ENCODE measurements at places on chromosomes 1 and 21. TPM values are rescaled to one million over a fixed set of nuclear protein-coding genes. Genes with fewer than 3 reads are reported as not detected.

Gene ACTN2
- 0.28 TPM for total RNA-seq

Gene NHLH2
- not detected for total RNA-seq

Gene HUNK
- 0.92 TPM for total RNA-seq

Gene MIXL1
- total RNA-seq, result 0.17 TPM

Gene VPS72
- total RNA-seq, result 70.5 TPM

Gene INSRR
- total RNA-seq, result not detected

Gene DNASE2B
- not detected for total RNA-seq

Data from chondrocyte (in vitro differentiated cells).